Iris pigment epithelial cell (primary cell): ENCODE measurements at places on chromosomes 7 and 10.
A peak's percentile ranks its signal among the peaks of the same experiment; 100 is the strongest.

GRCh38 chr10:123621916-123622315 is 44.2 kb upstream of the GPR26 start:
- no peak for DNase-seq

DNA sequence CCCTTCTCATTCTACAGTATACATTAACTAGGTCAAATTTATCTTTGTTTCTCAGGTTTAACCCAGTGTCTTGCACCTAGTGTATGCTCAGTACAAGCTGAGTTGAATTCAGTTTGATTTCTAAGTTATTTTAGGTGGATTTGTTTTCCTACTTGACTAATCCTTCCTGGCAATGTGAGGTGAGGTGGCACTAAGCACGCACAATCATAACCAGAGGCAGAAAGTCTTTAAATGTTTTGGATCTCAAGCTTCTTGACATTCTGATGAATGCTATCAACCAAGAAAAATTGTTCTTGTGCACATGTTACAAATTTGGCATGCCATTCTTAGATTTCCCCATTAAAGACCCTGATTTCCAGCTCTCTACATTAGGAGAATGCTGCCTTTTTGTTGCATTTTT is 3.2 kb downstream of the BZW2 start:
- DNase-seq = peak; percentile 36

DNA sequence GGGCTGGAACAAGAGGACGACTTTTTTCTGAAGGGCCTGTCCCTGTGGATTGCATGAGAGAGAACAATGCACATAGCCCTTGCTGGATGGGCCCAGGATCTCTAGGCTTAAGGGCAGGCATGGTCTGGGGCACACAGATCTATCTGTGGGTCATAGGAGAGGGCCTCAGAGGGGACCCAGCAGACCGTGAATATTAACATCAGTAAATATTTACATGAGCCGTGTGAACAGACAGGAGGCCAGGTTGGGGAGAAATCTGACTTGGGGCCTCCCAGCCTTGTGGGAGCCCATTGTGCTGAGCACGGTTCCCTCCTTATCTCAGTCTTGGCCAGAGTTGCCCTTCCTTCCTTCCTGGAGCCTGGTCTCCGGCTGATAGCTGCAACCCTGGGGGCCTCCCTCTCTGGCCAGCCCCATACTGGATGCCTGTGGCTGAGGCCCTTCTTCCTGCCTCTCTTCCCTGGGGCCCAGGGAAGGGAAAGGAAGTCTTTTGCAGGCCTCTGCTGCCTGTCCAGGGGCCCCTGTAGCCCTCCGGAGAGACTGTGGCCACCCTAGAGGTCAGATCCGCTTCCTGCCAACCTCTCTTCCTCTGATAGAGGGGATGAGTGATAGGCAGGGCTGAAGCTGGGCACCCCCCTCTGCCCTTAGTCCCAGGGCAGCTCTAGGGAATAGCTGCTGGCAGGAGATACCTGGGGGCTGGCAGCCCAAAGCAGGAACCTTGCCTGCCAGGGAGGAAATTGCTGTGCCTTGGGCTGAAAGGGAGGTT is 44.5 kb upstream of the TRIM8 start:
- DNase-seq = no peak

- no peak for DNase-seq
These were observed 68.7 kb upstream of the PPP1R9A start for GRCh38 chr7:94838717-94839116.

DNA sequence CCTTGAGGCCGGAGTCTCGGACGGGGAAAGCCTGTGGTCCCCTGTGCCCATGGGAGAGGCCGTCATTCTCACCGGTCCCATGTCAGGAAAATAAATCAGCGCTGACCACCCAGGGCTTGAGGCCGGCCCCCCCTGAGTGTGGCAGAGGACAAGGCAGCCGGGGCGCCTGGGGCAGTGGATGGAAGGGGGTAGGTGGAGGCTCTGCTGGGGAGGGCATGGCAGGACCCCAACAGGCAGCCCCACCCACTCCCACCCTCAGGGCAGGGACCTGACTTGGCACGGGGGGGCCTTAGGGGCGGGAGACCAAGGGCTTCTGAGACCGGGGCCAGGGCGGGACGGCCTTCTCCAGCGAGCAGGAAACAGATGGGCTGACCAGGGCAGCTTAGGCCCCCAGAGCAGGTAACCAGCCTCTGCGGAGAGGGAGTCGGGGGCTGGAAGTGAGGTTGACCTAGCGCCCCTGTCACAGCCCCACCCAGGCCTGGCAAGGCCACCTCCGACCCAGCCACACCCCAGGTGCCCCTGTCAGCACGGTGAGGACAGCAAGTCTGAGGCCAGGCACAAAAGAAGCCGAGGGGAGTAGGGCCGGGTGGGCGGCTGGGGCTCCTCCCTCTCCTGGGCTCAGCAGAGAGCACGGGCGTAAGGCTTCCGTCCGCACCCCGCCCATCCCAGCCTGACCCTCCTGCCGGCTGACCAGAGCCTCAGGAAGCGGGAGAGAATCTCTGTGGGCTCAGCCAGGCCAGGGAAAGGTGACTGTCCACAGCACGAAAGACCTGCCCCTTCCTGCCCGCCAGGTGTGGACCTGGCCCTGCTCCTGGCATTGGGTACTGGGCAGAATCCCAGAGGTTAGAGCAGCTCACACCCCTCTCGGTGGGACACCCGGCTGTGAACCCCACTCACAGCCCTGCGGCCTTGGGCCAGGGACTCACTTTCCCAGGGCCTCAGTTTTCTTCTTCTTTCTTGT is 87.4 kb downstream of the FOXL3 start:
- DNase-seq = no peak

- DNase-seq = no peak
These were observed 30.9 kb downstream of the ANKRD16 start for GRCh38 chr10:5858811-5859210.

DNA sequence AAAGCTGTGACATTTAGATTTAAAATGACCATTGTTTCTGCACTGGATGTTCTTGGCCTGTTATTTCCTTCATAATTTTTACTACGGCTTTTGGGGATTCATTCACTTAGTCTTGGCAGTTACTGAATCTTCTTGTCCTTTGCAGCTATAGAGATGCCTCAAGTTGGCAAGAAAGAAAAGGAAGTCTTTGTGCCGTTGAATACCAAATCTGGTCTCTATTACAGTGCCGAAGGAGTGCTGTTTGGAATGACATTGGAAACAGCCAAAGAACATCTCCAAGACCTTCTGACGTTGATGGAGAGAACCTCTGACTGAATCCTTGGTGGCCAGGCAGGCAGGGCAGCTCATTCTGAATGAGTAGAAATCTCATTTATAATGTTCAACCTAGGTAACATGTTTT is 54.3 kb upstream of the NRP1 start:
- DNase-seq = no peak

GRCh38 chr10:128804411-128804810 is 662.6 kb upstream of the MGMT start:
- DNase-seq = no peak

- no peak for DNase-seq
These were observed 218.2 kb downstream of the CCSER2 start for GRCh38 chr10:84546609-84547008.

DNA sequence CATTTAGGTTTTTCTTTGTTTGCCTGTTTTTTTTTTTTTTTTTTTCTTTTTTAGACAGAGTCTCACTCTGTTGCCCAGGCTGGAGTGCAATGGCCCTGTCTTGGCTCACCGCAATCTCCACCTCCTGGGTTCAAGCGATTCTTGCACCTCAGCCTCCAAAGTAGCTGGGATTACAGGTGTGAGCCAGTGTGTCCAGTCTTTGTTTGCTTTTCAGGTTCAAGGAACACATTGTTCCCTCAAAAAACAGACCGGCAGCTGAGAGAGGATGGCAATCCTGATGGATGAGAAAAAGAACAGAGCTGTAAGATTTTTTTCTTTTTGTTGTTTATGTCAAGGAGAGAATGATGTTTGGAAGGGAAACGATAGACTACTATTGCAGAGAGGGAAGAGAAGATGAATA is 23.3 kb upstream of the RHOBTB1 start:
- DNase-seq = no peak

DNA sequence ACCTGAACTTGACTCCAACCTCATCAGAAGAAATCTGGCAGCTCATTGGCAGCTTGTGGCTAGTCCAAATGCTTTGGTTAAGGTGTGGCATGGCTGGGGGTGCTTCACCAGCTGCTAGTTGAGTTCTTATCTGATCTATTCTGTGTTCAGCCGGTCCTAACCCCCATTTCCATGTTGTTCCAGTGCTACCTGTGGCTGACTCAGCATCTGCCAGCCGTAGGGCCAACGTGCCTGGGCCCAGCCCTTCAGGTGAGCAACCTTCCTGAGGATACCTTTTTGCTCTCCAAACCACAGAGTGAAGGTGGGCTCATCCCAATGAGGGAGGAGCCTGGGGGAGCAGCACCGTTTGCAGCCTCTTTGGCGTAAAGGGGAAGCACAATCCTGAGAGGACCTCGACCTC is 46.8 kb upstream of the C10orf120 start:
- no peak for DNase-seq

- DNase-seq = no peak
These were observed 107.2 kb downstream of the SPDYE5 start for GRCh38 chr7:75599244-75599781.

- DNase-seq = no peak
These were observed 401.4 kb downstream of the TNS3 start for GRCh38 chr7:47180516-47180826.

DNA sequence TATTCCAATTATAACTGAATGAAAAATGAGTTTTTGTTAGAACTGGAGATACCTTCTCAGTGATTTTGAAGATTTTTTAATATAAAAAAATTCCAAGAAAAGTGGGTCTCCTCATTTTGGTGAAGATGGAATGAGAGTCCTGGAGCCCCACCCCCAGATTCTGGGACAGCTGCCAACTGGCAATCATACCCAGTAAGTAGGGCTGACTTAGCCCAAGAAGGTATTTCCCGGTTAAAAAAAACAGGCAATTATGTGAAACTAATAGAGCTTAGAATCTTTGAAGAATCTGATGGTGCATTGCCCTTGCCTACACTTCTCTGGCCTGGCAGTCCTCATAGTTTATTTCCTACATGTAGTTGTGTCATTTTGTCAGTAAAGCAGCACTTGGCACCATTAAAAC is 52.8 kb upstream of the VWDE start:
- DNase-seq = peak; percentile 19

DNA sequence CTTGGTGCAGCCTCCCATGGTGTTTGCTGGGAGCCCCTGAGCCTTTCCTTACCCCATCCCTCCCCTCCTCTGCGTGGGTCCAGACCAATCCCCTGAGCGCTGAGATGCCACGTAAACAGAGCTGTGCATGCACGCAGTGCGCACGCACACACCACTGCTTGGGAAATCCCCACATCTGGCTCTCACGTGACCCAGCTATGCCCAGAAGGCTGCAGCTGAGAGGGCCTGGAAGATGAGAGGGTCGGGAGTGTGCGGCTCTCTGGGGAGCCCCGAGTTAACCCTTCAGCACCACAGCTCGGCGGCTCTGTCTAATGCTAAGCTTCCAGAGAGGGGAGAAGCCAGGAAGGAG is 177.2 kb downstream of the SH3PXD2A start:
- DNase-seq = peak; percentile 99

- peak; percentile 76 for DNase-seq
These were observed 27.5 kb downstream of the VWA2 start for GRCh38 chr10:114266521-114266920.

DNA sequence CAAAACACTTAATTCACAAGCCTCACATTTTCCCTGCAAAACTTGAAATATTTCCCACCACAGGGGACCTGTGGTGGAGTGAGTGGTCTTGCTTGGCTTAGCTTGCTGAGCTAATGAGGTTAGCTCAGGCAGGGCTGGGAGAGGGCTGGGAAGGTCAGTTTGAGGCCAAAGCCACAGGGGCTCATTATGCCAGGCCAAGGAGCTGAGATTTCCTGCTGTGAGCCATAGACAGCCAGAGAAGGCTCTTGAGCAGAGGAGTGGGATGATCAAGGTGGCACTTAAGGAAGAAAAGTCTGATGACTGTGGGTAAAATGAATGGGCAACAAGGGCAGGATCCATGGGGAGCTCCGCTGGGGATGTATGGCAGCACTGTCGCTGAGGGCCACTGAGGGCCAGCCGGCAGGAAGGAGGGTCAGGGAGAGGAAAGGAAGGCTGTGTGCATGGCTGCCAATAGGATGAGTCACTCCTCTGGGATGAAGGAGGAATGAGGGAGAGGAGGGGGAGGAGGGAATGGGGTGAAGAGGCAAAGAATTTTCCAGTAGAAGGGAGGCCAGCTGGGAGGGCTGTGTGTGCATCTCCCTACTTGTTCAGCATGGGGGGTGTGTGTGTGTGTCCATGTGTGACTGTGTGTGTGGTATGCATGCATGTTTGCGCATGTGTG is 18.7 kb upstream of the ZNF488 start:
- DNase-seq = peak; percentile 78

DNA sequence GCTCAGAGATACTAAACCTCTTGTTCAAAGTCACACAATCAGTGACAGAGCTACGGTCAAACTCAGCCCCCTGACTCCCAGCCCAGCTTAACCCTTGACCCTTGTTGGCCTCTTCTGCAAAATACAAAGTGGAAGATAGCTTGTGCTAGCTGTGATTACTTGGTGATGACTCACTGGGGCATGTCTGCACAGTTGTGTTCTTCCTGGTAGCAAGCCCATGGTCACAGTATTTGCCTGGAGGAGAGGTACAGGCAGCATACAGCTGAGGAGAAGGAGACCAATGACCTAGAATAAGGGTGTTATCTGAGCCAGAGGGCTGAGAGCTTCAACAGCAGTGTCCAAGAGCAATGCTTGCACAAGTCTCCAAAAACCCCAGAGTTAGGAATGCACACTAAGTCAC is 5.7 kb upstream of the HSPA12A start:
- peak; percentile 70 for DNase-seq

DNA sequence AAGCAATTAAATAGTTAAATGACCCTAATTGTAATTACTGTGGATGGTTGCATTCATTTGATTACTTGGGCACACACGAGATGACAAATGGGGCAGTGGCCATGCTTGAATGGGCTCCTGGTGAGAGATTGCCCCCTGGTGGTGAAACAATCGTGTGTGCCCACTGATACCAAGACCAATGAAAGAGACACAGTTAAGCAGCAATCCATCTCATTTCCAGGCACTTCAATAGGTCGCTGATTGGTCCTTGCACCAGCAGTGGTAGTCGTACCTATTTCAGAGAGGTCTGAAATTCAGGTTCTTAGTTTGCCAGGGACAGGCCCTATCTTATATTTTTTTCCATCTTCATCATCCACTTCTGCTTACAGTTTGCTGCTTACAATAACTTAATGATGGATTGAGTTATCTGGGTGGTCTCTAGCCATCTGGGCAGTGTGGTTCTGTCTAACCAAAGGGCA is 8.3 kb downstream of the PCBD1 start:
- DNase-seq = peak; percentile 75

GRCh38 chr10:3172081-3172445 is 519 bp downstream of the PITRM1 start:
- DNase-seq = peak; percentile 73

GRCh38 chr7:154640266-154640865 is 362.6 kb downstream of the PAXIP1 start:
- no peak for DNase-seq

- DNase-seq = no peak
These were observed 109.8 kb upstream of the NFE2L3 start for GRCh38 chr7:26042237-26042636.

- no peak for DNase-seq
These were observed 408.3 kb upstream of the MGMT start for GRCh38 chr10:129058664-129059155.
